Mucosa of descending colon (tissue), 3 donors: ENCODE measurements at places on chromosomes 7 and 10. TPM values are rescaled to one million over a fixed set of nuclear protein-coding genes. Genes with fewer than 3 reads are reported as not detected.

GRCh38 chr10:60140651-60141632 is 234.6 kb upstream of the CCDC6 start:
- no peak for DNase-seq

GRCh38 chr10:88245974-88246511 is 337.1 kb downstream of the RNLS start:
- DNase-seq: no peak

DNA sequence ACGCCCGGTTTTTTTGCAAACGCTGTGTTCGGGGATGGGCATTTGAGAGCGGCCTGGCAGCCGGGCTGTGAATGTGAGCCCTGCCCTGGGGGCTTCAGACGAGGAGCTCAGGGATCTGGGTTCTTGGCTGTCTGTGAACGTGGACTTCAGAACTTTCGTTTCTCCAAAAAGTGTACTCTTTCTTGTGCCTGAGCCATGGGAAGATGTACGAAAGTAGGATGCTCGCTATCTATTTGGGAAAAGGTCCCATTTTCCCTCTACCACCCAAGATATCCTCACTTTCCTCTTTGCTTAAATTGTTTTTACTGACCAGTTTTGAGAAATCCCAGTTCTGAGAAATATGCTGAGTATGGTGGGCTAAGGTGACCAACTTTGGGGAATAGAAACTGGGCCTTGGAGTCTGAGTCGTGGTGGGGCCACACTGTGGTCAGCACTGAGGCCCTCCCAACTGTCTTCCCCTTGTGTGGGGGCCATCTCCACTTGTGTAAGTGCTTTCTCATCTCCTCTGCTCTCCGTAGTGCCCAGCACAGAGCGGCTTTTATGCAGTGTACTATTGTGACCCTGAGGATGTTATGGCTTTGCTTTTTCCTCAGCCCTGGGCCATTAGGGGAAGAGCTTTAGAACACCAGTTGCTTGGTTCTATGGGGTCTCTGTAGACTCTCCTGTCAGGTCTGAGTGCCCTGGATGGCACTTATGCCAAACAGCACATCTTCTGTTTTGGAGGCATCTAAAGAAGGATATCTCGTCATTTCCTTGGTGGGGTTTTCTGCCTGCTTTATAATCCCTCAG is 918 bp downstream of the DBNL start:
- DNase-seq: no peak

Gene NKX1-2
- total RNA-seq: not detected
